ENCODE measurements at places on chromosomes 6 and 20. TPM values are rescaled to one million over a fixed set of nuclear protein-coding genes. Genes with fewer than 3 reads are reported as not detected.

DNA sequence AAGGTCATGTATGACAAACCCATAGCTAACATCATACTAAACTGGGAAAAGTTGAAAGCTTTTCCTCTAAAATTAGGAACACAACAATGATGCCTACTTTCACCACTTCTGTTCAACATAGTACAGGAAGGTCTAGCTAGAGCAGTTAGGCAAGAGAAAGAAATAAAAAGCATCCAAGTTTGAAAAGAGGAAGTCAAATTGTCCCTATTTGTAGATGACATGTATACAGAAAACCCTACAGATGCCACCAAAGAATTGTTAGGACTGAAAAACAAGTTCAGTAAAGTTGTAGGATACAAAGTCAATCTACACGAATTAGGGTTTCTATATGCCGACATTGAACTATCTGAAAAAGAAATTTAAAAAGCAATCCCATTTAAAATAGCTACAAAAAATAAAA lies 89.4 kb upstream of the GLP1R start:
- H3K36me3 ChIP-seq: no peaks in the 10 kb centered on the region
- no peaks in the 10 kb centered on the region for H3K4me1 ChIP-seq
- no peaks in the 10 kb centered on the region for H3K27me3 ChIP-seq

Gene RALGAPA2
- 84.0 TPM for total RNA-seq

DNA sequence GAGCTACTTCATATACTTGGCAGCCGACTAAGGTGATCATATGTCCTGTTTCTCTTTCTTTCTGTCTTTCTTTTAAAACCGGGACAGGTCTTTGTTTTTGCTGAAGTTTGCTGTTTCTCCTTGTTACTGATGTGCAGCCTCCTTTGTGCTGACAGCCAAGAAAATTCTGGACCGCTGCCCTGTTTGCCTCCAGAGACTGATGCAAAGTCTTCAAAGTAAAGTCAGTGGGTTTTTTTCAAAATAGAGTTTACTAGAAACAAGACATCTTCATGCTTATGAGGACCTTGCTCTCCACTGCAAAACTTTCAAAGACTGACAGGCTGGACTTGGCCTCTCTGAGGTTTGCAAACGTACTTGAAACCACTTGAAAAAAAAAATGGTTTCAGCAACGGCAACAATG lies 510.5 kb upstream of the MAP3K7 start:
- no peaks in the 10 kb centered on the region for H3K27me3 ChIP-seq
- no peaks in the 10 kb centered on the region for H3K4me1 ChIP-seq
- DNase-seq: no peak

DNA sequence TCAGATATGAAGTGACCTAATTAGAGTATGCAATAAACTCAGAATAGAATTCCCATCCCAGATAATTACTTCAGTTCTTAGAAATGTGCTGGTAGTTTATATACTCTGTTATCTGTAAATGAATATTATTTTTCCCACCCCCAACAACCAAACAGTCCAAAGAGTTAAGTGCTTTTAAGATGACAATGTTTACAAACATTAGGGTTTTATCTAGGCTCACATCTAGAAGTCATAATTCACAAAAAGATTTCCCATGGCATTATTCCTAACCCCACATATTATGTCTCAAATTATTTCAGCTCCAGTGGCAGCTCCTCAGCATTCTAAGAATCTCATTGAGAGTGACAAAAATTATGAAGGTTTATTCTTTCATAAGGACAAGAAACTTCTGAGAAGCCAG lies 120.9 kb downstream of the TASP1 start:
- H3K4me3 ChIP-seq: no peak overlapping the region
- no peak for DNase-seq
- H3K27me3 ChIP-seq: no peaks in the 10 kb centered on the region
- no peak overlapping the region for H3K27ac ChIP-seq
- no peaks in the 10 kb centered on the region for H3K36me3 ChIP-seq

Gene ERVFRD-1
- not detected for total RNA-seq

DNA sequence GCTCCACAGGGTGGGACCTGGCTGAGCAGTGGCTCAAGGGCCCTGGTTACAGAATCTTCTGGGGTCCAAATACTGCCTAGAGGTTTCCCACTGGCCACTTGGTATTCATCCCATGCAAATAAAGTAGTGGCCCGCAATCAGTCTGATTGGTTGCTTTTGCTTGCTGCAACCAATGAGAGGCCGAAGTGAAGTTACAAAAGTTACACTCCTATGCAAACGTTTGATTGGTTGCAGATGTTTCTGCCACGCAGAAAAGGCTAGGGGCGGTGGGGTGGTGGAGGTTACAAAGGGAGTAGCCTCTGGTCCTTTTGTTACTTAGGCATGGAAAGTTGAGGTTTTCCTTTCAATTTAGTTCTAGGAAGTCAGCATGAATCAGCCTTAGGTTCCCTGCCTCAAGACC lies 3.6 kb upstream of the NHLRC1 start:
- H3K27ac ChIP-seq: no peak overlapping the region
- no peak for DNase-seq
- H3K27me3 ChIP-seq: no peaks in the 10 kb centered on the region
- no peaks in the 10 kb centered on the region for H3K36me3 ChIP-seq
- H3K4me3 ChIP-seq: no peak overlapping the region

- no peaks in the 10 kb centered on the region for H3K36me3 ChIP-seq
- H3K4me3 ChIP-seq: no peak overlapping the region
- no peaks in the 10 kb centered on the region for H3K27me3 ChIP-seq
- H3K27ac ChIP-seq: no peak overlapping the region
- no peaks in the 10 kb centered on the region for H3K4me1 ChIP-seq
- no peak for DNase-seq
Measured at GRCh38 chr6:74607934-74608333, 597.9 kb downstream of the COL12A1 start.

- H3K4me1 ChIP-seq: peaks cover 6% of the 10 kb centered on the region
- no peaks in the 10 kb centered on the region for H3K27me3 ChIP-seq
- no peak for DNase-seq
- H3K4me3 ChIP-seq: no peak overlapping the region
- no peaks in the 10 kb centered on the region for H3K36me3 ChIP-seq
- H3K27ac ChIP-seq: no peak overlapping the region
Measured at GRCh38 chr6:57085471-57085870, 4.5 kb upstream of the ZNF451 start.

Gene LRRN4
- 0.48 TPM for total RNA-seq

- peaks cover 11% of the 10 kb centered on the region for H3K4me1 ChIP-seq
- peak overlapping the region; percentile 65 for H3K27ac ChIP-seq
- H3K36me3 ChIP-seq: no peaks in the 10 kb centered on the region
- H3K27me3 ChIP-seq: no peaks in the 10 kb centered on the region
- no peak overlapping the region for H3K4me3 ChIP-seq
Measured at GRCh38 chr6:158330016-158330415, 17.8 kb downstream of the TULP4 start.

Gene STMND1
- 9.3 TPM for total RNA-seq

DNA sequence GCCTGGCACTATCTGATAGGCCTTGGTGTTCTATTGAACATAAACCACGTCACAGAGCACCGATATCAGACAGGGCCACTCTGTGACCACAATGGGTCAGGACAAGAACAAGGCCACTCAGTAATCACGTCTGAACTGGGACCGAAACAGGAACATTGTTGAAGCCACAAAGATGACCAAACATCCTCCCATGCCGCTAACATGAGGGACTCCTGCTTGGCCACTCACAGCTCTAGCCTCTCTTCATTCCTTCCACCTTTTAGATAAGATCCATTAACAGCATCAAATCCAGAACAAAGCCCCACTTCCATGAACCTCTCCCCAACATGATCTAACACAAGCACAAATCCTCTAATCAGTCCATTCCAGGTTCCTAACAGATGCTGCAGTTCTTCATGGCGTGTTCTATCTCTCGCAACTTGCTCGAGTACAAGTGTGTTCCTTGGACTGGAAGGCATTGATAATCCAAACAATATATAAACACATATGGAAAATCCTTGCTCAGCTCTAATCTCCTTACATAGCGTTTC lies 7.4 kb downstream of the SIRT5 start:
- H3K27ac ChIP-seq: no peak overlapping the region
- no peaks in the 10 kb centered on the region for H3K4me1 ChIP-seq
- H3K27me3 ChIP-seq: no peaks in the 10 kb centered on the region
- peaks cover 10% of the 10 kb centered on the region for H3K36me3 ChIP-seq
- no peak for DNase-seq

DNA sequence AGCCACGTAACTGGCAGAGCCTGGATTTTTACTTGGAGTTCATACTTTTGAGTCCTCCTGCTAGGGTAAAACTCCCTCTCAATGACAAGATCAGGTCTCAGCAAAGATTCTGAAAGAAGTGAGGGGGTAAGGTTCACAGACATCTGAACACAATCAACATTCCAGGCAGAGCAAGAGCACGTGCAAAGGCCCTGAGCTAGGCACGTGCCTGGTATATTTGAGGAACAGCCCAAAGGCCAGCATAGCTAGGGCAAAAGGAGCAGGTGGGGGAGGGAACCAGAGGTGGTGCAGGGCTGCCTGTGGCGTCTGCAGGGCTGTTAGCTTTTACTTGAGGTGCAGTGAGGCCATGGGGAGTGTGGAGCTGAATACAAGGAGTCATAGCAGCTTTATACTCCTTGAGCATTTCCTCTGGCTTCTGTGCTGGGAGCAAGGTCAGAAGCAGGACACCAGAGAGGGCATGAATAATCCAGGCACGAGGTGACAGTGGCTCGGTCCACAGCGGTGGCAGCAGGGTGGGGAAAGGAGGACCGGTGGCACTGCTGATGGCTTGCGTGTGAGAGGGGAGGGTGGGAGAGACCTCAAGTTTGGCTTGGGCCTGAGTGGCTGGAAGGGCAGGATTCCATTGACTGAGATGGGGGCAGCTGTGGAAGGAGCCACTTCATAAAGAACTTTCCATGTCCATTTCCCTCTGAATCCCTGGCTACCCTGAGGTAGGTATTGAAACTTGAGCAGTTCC lies 57.0 kb downstream of the DLGAP4 start:
- no peak overlapping the region for H3K4me3 ChIP-seq
- H3K36me3 ChIP-seq: no peaks in the 10 kb centered on the region
- H3K27ac ChIP-seq: no peak overlapping the region
- H3K4me1 ChIP-seq: no peaks in the 10 kb centered on the region

GRCh38 chr6:38131527-38131965 lies 312.0 kb downstream of the ZFAND3 start:
- no peaks in the 10 kb centered on the region for H3K36me3 ChIP-seq
- H3K27ac ChIP-seq: no peak overlapping the region
- no peaks in the 10 kb centered on the region for H3K4me1 ChIP-seq
- no peaks in the 10 kb centered on the region for H3K27me3 ChIP-seq

DNA sequence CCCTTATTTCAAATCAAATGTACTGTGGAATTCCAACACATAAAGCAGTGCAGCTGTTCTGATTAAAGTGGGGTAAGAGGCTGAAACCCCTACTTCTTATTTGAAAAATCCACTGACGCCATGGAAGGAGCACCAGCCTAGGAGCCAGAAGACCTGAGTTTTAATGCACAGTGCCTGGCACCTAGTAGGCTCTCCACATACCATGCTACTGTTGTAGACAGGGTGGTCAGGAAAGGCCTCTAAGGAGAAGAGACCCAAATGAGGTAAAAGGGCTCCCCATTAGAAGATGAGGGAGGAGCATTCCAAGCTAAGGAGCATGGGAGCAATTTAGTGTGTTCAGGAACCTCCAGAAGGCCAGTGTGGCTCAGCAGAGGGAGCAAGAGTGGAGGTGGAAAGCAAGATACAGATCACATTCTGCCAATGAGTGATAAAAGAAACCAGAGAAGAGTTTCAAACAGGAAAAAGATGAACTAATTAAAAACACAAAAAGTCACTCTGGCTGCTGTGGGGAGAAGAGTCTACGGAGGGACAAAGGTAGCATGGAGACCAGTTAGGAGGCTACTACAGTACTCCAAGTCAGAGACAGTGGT lies 11.8 kb upstream of the ZNF76 start:
- no peak overlapping the region for H3K27ac ChIP-seq
- no peak for DNase-seq
- no peaks in the 10 kb centered on the region for H3K27me3 ChIP-seq
- no peak overlapping the region for H3K4me3 ChIP-seq

Data from transverse colon (tissue), 4 donors.